CD8-positive, alpha-beta T cell (primary cell): ENCODE measurements at places on chromosomes 5 and 9.

DNA sequence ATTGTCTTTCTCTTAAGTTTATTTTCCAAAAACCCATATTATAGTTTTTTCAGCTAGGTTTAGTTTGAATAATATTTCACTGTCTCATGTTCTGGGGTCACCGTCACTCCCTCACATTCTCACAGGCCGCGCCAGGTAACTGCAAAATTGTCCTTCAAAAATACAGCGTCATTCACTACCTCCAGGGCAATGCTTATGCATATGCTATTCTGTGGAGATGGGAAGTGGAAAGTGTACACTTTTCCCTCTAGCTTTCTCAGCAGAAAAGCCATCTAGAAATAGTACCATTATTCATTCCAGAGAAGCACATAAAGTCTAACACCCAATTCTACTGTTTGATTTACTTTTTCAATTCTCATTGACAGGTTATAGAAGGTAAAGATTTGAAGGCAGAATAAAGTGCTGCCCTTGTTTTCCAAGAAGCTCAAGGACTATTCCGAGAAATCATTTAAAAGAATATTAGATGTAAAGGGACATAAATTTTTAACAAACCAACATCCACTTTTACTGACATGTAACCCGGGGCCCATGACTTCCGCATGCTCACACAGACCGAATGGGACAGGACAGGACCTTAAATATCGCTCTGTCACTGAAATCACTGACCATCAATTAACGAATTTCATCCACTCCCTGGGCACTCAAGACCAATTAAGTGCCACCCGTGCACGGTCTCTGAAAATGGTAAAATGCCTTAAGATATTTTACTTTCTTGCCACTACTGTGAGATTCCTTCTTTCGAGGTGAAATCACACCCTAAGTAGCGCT lies 720 bp downstream of the NUDT12 start:
- DNase-seq: no peak

DNA sequence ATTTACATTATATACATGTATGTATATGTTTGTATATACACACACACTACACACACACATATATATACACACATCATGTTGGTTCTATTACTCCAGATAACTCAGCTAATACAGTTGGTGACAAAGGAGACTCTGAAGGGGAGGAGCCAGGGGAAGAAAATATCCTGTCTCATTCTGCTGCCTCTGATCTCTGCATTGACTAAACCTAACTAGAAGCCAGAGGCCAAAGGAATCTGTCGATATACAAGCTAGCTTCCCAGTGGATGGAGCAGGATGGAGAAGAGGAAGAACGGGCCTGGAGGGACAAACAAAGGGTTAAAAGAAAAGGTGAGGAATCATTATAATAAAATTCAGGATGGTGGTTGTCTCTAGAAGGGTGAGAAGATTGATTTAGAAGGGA lies 13.7 kb upstream of the RHOBTB3 start:
- DNase-seq: no peak

DNA sequence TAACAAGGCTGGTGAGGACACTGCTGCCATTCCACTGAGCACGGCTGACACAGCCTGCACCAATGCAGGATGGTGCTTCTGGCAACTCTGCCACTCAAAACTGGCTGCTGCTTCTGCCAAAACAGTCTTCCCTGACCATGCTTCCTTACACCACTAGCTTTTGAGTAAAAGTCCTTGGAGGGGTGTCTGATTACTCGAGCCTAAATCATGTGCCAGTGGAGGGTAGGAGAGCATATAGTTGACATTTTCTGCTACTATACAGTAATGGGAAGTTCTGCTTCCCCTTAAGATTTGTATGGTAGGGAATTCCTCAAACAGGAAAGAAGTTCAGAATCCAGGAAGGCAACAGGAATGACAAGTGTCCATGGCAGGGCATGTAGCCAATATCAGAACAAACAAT lies 12.2 kb upstream of the PJA2 start:
- no peak for DNase-seq

DNA sequence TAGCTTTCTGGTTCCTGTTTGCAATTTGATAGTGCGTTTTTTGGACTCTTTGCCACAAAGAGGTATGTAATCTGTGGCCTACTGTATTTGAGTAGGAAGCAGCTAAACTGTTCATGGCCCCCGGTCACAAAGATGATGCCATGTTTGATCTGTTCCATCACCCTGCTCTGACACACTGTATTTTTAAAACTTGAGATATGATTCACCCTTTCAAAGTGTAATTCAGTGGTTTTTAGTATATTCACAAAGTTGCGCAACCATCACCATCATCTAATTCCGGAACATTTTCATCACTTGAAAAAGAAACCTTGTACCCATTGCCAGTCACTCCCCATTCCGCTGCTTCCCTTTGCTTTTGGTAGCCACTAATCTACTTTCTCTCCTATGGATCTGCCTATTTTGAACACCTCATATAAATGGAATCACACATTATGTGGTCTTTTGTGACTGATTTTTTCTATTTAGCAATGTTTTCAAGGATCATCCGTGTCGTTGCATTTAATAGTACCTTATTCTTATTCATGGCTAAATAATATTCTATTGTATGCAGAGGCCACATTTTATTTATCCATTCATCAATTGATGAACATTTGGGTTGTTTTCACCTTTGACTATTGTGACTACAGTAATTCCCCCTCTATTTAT lies 141.6 kb downstream of the NR3C1 start:
- peak; percentile 12 for DNase-seq

- DNase-seq: no peak
Observed at GRCh38 chr5:15682566-15682965, 182.6 kb downstream of the FBXL7 start.

DNA sequence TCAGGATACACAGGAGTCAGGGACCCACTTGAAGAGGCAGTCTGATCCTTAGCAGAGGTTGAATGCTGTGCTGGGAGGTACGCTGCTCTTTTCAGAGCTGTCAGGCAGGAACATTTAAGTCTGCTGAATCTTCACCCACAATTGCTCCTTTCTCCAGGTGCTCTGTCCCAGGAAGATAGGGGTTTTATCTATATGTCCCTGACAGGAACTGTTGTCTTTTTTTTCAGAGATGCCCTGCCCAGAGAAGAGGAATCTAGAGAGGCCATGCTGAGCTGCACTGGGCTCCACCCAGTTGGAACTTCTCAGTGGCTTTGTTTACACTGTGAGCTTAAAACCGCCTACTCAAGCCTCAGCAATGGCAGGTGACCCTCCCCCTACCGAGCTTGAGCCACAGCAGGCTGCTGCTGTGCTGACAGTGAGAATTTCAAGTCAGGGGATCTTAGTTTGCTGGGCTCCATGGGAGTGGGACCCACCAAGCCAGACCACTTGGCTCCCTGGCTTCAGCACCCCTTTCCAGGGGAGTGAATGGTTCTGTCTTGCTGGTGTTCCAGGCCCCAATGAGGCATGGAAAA lies 169.0 kb downstream of the FBXL17 start:
- no peak for DNase-seq

GRCh38 chr5:21199087-21199486 lies 1211.1 kb upstream of the CDH18 start:
- no peak for DNase-seq

- no peak for DNase-seq
Observed at GRCh38 chr5:135671052-135671705, 92.4 kb upstream of the CXCL14 start.

DNA sequence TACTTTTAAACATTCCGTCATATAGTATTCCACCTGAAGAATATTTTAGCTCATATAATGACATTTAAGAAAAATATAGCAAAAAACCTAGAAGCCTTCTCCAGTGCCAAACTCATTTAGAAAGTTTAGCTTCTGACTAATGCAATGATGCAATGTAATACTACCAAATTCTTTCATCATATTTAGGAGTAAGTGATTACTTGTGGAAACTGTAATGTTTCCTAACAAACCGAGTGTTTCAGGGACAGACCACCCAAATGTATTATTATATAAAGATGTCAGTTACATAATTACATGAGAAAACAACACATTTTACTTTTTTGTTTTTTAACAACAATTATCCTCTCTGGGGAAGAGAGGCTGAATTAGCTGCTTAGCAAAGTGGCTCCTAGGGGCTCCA lies 316.2 kb downstream of the ARL15 start:
- no peak for DNase-seq

DNA sequence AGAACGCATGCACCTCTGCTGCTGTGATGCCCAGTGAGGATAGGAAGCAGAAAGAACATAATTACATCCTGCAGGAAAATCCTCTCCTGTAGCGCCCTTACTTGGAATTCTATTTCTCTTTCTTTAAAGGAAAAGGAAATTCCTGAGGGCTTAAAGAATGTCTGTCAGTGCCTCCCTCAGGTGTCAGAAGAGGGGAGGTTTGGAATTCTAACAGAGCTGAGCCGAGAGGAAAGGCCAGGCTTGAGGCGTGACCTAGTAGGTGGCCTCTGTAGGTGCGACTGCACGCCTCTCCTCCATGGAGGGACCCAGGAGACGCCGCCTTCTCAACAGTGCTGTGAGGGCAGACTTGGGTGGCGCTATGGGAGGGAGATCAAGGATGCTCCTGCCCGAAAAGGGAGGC lies 55.9 kb upstream of the ERCC6L2 start:
- DNase-seq: no peak

- DNase-seq: no peak
Observed at GRCh38 chr5:174464504-174465165, 259.7 kb upstream of the MSX2 start.

DNA sequence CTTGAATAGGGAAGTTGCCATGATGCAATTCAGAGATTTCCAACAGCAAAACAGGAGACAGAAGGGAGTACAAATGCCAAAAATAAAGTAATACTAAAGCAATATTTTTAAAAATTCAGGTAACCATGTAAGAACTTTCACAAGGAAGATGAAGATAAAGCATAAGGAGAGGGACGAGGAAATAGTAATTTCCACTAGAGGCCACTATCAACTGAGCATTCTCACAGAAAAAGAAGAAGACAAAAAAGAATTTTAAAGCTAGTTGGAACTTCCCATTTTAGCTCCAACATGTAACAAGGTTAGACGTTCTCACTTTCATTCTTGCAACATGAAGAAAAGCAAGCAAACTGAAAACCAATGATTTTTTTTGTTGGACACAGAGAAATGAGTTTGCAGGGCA lies 779.9 kb upstream of the CDH6 start:
- DNase-seq: no peak

- DNase-seq: no peak
Observed at GRCh38 chr9:70044490-70045307, 1.1 kb downstream of the MAMDC2 start.

- no peak for DNase-seq
Observed at GRCh38 chr9:38423973-38424843, at the start of gene IGFBPL1. TSS of gene IGFBPL1 (minus strand) at chr9:38424454. CDS start at chr9:38424424, 30 bp downstream.

- DNase-seq: no peak
Observed at GRCh38 chr9:126490871-126491567, 122.7 kb upstream of the LMX1B start.

DNA sequence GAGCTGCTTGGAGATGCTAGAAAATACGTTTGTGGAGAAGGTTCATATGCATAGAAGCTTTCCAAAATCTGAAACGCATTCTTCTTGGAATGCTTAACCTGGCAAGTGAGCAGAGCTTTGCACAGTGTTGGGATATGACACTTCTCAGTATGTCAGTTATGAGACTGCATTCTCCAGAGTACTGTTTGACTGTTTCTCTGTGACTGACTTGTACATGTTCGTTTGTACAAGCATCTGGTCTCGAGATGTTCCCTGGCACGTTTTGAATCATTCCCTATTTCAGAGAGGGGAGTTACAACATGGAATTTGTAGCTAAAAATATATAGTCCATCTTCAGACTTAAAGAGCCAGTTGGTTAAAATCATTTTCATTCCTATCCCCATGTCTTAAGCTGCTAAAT lies 272.4 kb downstream of the ARRDC3 start:
- no peak for DNase-seq
